ENCODE measurements at places on chromosomes 16 and 17.

- DNase-seq, result no peak
Measured at GRCh38 chr16:68636818-68637217, 8.3 kb upstream of the CDH3 start.

- no peak for DNase-seq
Measured at GRCh38 chr17:50604513-50604912, 30.2 kb upstream of the ABCC3 start.

DNA sequence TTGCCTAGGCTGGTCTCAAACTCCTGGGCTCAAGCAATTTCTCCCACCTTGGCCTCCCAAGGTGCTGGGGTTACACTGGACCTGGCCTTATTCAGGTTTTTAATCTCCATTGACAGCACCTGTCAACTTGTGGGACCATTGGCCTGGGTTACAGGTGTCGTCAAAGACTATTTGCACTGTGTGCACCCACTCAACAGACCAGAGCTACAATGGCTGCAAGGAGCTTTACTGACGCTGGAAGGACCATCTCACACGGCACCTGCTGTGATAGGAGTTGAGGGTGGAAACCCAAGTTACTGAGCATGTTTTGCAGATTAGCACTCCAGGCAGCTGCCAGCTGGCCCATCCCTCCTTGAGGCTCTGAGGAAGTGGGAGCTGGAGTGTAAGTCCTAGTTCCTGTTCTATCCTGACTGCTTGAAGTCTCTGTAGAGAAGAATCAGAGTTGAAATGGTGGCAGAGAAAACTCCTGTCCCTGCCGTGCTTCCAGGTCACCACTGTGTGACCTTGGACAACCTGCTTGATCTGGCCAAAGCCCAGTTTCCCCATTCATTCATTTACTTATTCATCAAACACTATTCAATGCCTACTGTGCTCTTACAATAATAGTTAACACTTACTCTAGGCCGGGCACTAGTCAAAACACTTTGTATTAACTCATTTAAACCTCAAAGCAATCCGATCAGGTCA, 42.4 kb upstream of the LONP2 start:
- DNase-seq, result no peak

GRCh38 chr17:63911657-63912100, 621 bp upstream of the CSHL1 start:
- peak; percentile 76 for DNase-seq

- DNase-seq, result no peak
Measured at GRCh38 chr17:28758411-28759121, 14.8 kb downstream of the TRAF4 start.

DNA sequence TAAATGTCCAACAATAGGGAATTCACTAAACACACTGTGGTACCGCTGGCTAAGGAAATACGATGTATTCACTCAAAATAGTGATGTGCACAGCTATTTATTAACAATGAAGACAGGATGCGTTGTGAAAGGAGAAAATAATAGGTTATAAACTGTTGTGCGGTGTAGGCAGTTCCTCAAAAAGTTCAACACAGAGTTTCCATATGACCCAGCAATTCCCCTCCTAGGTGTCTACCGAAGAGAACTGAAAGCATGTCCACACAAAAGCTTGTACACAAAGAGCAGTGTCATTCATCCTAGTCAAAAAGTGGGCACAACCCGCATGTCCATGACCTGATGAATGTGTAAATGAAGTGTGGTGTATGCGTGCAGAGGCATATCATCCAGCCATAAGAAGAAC, 1.2 kb upstream of the CES1 start:
- no peak for DNase-seq

DNA sequence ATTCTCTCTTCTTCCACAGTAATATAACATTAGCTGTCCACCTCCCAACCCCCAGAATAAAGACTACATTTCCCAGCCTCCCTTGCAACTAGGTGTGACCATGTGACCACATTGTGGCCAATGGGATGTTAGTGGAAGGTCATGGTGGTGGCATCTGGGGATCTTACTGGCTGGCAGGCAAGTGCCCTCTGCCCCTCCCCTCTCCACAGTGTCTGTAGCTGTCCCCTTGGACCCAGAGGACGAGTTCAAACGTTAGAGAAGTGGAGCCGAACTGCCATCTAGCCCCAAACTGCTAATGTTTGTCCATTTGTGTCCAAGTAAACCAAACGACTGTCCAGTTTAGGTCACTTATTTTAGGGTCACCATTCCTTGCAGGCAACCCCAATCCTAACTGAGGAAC, 26.6 kb upstream of the KCNG4 start:
- DNase-seq, result no peak

DNA sequence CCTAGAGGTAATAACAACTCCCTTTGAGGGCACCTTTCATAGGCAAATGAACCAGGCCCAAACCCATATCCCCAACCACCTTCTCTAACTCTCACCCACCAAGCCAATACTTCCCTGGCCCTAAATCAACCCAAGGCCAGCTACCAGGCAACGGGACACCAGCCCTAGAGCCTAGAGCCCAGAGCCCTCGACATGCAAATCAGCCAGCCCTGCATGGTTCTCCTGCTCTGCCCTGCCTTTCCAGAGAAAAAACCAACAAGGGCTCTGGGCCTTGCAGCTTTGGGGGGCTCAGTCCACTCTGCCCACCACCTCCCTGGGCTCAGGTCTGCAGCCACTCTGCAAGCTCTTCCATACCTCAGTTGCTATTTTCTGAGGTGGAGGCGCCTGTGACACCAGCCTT, 55.0 kb downstream of the PITPNM3 start:
- no peak for DNase-seq

DNA sequence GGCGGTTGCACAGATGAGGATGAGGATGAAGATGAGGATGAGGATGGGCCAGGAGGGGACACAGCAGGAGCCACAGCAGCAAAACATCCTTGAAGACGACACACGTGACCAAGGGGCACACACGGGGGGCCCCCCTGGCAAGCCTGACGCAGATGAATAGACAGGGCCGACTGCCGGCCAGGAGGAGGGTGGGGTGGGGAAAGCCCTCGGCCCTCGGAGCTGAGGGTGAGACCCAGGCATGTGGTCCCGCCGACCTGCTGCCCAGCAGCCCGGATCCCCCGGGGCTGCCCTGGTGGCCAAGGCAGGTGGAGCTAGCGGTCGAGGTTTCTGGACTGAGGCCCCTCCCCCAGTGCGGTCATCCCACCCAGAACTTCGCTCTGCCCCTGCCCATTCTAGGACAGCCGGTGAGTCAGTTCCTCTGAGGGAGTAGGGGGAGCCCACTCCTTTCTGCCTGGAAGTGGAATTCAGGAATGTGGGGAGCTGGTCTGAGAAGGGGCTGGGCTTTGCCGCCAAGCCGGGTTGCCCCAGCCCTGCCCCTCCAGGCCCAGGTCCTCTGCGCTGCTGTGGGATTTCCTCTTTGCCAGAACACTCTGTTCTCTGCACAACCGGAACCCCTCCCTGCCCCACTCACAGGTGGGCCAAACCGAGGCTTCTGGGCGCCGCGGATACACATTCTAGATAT, 9.9 kb downstream of the CYGB start:
- DNase-seq, result peak; percentile 54

DNA sequence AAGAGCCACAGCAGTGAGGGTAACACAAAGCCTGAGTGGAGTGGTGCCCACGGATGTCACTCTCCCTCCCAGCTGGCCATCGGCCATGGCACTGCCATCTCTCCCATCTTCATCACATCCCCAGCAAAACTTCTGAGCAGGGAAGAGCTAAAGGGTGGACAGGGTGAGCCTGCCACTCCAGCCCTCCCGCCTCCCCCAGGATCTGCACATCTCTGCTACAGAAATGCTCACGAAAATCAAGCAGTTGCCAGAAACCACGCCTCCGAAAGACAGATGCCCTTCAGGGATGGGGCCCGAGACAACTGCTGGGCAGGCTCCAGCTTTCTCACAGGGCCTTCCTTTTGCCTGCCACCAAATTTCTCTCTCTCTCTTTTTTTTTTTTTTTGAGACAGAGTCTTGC, 3.6 kb downstream of the GRIN2C start:
- DNase-seq, result no peak

Measured in GM10248 (cell line).